ENCODE measurements at places on chromosomes 5 and 9.

DNA sequence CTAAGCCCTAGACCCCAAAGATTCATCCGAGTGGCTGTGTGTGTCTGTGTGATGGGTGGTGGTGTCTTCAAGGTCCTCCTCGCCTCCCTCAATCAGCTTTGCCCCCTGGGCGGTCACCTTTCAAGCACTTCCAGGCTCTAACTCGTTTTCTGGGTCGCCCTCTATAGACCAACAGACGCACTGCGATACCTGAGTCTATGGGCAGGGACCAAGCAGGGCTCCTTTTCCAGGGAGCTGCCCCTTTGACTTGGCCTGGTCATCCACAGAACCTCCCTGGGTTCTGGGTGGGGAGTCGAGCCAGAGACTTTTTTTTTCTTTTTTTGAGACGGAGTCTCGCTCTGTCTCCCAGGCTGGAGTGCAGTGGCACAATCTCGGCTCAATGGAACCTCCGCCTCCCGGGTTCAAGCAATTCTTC lies 1.1 kb downstream of the SLC27A4 start:
- DNase-seq, result peak; percentile 56

- DNase-seq, result no peak
Observed at GRCh38 chr5:41364346-41364745, 146.1 kb downstream of the PLCXD3 start.

- no peak for DNase-seq
Observed at GRCh38 chr9:5909976-5910375, 19.3 kb downstream of the MLANA start.

DNA sequence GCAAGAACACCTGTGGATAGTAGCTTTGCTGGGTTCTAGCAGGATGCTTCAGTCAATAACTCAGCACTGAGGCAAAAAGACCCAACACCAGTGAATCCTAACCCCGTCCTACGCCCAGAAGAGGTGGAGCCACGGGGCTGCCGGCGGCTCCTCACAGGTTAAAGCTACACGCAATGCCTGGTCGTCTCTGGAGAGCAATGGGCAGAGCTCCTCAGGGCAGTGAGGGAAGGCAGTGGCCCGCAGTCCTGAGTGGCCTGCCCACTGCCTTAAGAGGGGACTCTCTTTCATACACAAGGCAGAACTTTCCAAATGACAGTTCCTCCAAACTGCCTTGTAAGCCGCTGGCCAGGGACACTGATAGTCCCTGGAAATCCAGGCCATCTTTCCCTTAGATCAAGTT lies 244.2 kb upstream of the IRX2 start:
- no peak for DNase-seq

DNA sequence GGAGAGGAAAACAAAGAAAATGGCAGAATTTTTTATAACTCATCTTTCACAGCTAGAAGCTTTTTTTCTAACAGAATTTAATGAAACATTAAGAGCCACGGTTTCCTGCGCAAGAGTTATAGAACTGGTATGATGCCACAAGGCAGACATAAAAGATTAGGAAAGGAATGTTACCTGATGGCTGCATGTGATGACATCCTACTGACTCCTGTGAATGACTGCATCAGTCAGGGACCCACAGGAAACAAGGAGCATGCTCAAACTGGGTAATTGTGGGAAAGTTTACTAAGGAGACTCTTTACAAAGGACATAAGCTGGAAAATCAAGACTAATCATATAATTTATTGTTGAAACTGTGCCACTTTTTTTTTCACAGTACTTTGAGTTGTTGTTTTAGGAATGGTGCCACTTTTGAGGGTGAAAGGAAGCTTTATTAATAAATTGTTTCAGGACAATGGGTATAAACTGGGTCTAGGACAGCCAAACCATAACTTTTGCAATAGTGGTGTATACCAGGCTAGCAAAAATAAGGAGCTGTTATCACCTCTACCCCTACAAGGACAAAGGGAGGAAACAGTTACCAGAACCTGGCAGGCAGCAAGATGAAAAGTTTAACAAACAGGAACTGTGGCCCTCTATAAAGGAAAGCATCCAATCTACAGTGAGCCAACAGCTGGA lies 5.1 kb upstream of the TSLP start:
- no peak for DNase-seq

GRCh38 chr5:134533115-134533815 lies 7.8 kb downstream of the JADE2 start:
- no peak for DNase-seq

DNA sequence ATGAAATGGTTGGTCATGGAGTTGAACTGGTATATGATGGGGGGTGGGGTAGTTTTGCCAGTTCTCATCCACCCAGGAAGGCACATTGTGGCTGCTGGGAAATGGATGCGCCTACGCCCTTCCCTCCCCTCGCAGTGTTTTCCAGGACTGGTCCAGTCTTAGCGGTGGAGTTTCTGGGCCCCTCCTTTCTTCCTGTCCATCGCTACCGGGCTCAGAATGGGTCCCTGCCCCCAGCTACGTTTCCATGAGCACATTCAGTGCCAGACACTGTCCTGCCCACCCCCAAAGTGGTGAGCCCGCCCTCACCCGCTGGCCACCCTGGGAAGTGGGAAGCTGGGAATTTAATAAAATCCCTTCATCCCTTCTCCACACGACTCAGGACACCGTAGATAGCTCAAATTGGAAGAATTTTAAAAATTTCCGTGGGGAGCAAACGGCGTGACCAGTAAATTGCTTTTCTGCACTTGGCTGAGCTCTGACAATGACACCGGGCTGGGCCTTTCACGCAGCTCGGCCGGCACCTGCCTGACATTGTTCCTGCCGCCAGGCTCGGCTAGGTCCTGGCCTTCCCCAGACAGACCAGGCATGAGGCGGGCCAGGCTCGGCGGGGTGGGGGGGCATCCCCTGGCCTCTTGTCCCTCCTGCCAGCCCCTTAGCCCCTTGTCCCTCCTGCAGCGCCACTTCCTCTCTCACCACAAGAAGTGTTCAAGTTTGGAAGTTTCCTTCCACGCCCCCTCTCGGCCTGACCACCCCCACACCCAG lies 3.6 kb downstream of the FGF18 start:
- no peak for DNase-seq

GRCh38 chr9:93826905-93827544 lies 128.1 kb downstream of the BARX1 start:
- no peak for DNase-seq

DNA sequence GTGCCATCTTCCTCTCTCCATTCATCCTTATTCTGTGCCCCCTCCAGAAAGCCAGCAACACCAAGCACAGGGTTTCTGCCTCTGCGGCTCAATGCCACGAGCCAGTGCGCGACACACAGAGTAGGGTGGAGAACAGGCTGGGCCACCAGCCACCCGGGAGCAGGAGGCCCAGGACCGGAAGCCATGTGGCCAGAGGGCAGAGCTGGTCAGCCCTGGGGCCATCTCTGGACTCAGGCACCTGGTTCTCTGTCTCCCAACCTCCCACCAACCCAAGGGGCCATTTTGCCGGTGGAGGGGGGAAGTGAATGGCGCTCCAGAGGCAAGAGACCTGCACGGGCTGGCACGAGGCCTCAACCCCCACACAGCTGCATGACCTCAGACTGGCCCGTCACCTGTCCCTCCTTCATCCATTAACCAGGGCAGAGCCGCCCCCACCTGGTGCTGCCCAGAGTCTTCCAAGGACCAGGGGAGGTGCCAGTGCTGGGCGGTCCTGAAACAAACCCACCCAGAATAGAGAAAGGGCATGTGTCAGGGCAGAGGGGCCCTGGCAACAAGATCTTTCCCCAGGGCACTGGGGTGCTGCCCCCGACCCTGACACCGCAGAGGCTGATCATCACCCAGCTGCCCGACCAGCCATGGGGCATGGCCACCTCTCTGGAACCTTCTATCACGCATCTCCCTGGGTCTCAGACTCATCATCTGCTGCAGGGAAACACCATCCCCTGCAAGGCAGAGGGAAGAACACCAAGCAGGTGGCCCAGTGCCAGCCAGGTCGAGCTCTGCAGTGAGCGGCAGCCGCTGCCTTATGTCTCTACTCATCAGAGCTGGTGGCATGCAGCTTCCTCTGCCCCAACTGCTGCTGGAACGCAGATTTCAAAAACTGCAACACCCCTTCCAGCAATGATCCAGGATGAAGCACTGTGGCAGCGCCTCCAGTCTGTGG lies 11.9 kb downstream of the VAV2 start:
- DNase-seq, result no peak

DNA sequence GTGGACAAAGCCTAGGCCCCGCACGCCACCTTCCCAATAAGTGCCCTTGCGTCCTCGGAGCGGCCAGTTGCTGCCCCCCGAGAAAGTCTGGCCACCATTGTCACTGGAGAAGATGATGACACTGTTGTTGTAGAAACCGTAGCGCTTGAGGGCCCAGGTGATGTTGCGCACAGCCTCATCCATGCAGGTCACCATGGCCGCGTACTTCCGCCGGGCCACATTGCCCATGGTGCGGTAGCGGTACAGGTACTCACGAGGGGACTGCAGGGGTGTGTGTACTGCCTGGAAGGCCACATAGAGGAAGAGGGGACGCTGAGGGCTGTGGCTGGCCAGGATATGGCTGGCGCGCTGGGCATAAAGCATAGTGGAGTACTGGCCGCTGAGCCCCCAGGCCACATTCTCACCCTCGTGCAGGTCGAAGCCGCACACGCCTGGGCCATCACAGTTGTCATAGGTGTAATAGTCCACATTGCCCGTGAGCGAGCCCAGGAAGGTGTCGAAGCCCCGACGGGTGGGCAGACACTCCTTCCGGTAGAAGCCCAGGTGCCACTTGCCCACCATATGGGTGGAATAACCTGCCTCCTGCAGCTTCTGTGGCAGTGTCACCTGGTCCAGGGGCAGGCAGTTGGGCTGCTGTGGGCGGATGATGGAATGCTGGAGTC lies 4.6 kb downstream of the ARSI start:
- no peak for DNase-seq

DNA sequence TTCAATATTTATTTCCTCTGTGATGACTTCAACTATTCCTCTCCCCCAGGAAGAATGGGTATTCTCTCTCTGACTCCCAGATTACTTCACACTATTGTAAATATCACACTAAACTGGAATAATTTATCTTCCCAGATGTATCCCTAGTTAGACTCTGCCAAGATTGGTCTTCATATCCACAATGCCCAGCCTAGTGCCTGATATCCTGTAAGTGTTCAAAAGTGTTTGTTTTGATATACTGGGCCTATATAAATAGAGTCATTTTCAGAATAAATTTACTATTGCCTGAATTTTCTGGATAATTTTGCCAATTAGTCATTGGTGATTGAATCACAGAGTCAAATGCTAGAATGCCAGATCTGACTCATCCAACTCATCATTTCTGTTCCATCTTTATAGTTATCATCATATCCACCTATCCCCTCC lies 143.7 kb upstream of the TNC start:
- DNase-seq, result no peak

GRCh38 chr5:136011414-136012001 lies 17.3 kb upstream of the TGFBI start:
- no peak for DNase-seq

DNA sequence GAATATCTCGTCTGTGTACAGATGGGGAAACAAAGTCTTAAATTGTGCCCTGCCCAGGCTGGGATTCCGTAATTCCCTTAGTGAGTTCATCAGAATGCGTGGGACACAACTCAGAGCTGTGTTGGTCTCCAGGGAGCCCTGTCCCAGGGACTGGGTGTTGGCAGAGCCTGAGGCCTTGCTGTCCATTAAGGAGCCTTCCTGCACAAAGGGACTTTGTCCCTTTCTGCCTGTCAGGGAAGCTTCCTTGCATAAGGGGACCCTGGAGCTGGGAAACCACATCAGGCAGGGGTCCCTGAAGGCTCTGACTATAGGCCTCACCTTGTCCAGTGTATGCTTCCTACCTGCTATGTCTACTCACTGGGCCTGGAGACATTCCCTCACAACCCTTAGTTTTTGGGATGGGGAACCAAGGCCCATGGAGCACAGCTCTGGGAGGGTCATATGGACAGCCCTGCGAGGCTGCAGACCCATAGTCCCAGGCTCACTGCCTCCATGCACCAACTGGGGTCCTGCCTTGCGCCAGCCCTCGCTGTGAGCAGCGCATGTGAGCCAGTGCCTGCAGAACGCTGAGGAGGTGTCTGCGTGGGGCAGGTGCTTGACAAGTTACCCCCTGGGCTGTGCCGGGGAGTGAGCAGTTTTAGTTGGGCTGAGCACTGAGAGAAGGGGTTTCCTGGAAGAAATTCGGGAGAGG lies 1.6 kb downstream of the CARD19 start:
- no peak for DNase-seq

- no peak for DNase-seq
Observed at GRCh38 chr9:98935071-98935505, 8.6 kb upstream of the COL15A1 start.

- no peak for DNase-seq
Observed at GRCh38 chr9:134291961-134292871, 34.0 kb upstream of the RXRA start.

GRCh38 chr5:178526773-178527457 lies 63.3 kb downstream of the COL23A1 start:
- no peak for DNase-seq

DNA sequence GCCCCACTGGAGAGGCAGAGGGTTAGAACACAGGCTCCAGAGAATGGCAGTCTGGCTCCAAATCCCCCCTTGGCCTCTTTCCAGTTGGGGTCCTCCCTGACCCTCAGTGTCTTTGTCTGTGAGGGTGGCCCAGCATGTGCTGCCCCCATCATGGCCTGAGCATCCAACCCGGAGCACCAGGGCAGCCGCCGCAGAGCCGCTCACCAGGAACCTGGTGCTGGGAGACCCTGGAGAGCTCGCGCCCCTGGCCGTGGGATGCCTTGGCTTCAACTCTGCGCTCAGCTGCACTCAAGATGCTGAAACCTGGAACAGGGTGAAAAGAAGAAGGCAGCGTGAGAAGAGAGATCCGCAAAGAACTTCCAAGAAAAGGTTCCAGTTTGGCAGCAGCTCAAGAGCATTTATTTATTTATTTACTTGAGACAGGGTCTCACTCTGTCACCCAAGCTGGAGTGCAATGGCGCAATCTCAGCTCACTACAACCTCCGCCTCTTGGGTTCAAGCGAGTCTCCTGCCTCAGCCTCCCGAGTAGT lies 3.8 kb downstream of the CCDC187 start:
- no peak for DNase-seq

DNA sequence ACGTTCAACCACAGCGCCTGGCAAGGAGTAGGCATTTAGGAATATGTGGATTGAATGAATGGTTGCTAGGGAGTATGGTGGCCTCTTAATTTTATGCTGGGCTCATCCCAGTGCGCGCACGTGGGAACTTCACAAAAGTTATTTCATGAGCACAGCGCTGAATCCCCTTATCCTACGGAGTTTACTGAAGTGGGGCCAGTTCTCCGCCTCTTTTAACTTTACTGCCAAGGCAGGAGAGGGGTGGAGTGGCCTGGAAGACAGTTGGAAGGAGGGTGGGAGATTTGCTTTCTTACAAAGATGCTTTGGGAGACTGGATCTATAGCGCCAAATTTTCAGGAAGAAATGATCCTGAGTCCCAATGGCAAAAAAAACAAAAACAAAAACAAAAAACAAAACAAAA lies 326.5 kb downstream of the SH3GL2 start:
- no peak for DNase-seq

GRCh38 chr5:139399501-139400121 lies 4.3 kb downstream of the SPATA24 start:
- DNase-seq, result no peak

- no peak for DNase-seq
Observed at GRCh38 chr9:341634-342421, 127.2 kb downstream of the DOCK8 start.
